ENCODE measurements at places on chromosomes 4 and X.
A peak's percentile ranks its signal among the peaks of the same experiment; 100 is the strongest.

DNA sequence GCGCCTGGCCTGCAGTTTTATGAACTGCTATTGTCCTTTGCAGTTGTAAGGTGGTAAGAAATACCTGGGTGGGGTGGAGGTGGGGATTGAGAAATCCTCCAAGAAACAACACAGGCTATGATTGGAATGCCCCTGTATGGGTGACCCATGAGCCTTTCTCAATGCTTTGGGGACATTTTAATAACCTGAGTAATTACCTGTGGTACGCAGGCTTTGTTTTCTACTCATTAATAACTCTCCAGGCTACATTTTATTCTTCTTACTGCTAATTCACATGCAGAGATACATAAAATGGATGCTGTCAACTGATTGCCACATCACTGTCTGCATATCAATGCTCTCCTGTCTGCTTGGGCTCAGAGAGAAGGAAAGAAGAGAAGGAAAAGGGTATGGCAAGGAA lies 41.8 kb downstream of the PHEX start:
- DNase-seq: no peak

- no peak for DNase-seq
Observed at GRCh38 chr4:60743654-60744053, 456.5 kb upstream of the ADGRL3 start.

DNA sequence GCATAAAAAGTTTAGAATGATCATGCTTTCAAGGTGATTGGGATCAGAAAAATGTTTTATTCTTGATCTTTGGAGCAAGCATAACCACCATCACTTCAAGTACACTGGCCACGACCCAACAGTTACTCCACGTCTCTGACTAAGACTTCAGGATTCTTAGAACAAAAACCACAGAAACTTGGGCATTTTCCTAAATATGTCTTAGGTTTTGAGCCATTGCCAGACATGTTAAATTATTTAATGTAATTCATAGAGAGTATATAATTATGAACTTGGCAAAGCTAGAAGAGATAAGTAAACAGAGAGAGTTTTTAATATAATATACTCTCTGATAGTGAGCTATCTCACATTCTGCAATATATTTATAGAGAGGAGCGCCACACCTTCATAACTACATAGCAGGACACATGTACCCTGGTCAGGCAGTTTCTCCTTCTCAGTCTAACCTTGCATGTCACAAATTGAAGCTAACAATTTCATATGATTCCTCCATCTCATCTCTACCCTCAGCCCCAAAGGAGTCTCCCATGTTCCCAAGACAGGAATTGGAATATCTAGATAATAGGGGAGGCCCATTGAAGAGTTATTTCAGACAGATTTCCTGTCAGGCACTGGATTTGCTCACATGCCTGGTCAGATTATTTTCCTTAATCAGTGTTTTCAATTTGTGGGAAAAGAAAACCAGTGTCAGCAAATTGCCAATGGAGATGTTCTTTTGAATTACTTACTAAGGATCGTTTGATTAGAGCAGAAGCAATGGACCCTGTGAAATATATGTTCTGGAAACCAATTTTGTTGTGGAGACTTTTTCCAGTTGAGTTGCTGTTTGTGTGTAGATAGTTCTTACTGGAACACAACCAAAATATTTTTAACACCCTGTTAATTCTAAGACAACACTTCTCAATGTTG lies 61.7 kb upstream of the GUCY1A1 start:
- DNase-seq: no peak

- no peak for DNase-seq
Observed at GRCh38 chr4:1540601-1541375, 134.5 kb upstream of the NKX1-1 start.

GRCh38 chrX:129769467-129770154 lies 10.1 kb upstream of the SASH3 start:
- peak; percentile 75 for DNase-seq

- no peak for DNase-seq
Observed at GRCh38 chrX:107574711-107575110, 53.6 kb upstream of the PRPS1 start.

All from T-cell (primary cell).